ENCODE measurements at places on chromosomes 13 and 19.

GRCh38 chr13:74300162-74300561 lies 166.0 kb upstream of the KLF12 start:
- no peak for DNase-seq

GRCh38 chr19:17926044-17926443 lies 6.8 kb upstream of the CCDC124 start:
- no peak for DNase-seq

- DNase-seq, result no peak
Measured at GRCh38 chr19:22735911-22736645, 47.9 kb downstream of the ZNF99 start.

DNA sequence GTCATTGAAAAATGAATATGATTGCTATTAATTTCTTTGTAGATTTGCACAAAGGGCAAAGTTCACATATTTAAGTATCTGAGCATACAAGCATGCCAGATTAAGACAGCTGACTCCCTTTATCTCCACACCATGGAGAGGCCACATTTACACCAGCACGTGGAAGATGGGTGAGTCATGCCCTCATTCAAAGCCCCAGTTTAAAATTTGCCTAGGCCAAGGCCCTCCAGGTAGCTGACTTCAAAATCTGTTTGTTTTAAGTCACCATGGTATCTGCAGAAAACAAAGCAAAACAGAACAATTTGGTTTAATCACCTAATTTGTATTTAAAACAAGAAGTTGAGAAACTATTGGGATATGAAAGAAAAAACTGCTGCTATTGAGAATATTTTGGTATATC lies 109.2 kb downstream of the ESD start:
- DNase-seq, result no peak

DNA sequence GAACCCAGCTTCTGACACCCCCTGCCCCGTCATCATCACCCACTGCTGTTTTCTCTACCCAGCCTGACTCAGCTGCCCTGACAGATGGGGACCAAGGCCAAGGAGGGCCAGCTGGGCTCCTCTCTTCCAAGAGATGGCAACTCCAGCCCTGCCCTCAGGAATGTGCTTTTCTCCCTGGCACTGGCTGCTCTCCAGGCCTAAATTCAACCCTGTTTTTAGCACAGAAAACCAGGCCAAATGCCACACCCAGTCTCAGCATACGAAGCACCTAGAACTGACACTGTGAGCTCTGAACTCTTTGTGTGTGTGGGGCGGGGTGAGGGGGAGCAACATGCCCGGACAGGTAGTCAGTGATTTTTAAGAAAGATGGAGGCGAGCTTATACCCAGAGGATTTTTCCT lies 23.4 kb upstream of the IGFL1 start:
- no peak for DNase-seq

DNA sequence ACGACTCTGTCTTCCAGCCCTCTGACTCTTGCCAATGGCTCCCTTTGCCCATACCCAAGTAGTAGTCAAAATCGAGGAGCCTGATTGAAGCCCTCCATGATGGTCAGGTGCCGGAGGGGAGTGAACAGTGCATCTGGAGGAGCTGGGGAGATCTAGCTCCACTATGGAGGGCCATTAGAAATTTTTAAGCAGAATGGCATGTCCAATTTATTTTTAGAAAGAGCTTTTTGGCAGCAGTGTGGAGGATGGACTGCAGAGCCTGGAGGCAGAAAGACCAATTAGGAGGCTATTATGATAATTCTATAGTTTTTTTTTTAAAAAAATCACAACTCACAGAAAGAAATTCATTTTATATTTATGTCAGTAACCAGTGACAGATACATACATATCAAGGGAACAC lies 92.7 kb upstream of the SLC7A1 start:
- no peak for DNase-seq

- peak; percentile 47 for DNase-seq
Measured at GRCh38 chr13:84574851-84575250, 692.6 kb upstream of the SLITRK1 start.

- no peak for DNase-seq
Measured at GRCh38 chr19:56905631-56906150, 65.2 kb upstream of the PEG3 start.

- DNase-seq, result no peak
Measured at GRCh38 chr19:45940515-45940805, 25.9 kb upstream of the NANOS2 start.

DNA sequence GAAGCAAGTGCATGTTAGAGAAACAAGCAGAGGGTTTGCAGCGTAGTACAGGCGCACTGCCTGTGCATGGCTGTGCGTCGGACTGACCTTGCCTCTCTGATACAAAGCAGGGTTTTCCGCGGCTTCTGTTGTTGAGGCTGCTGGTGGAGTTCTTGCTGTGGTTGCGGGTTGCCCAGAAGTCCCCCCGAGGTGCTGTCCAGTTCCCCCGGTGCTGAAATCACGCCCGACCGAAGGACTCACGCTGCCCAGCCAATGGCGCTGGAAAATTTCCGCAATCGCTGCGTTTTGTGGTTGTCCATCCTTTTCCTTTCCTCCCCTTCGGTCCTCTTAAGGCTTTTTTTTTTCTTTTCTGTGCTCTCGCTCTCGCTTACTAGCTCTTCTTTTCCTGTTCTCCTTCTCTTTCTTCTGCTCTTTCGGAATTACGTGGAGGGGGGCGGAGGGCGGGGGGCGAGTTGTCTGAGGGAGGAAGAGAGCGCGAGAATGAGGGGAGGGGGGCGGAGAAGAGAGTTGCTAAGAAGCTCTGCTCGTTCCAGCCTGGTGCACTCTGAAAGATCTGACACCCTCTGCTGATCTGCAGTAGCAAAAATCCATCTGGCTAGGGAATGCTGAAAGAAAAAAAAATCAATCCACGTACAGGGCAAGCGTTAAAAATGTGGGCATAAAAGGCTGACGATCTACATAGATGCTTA lies at the start of gene SLITRK1:
TSS of gene SLITRK1 (minus strand) at position 558 of the 689 bp plus-strand sequence. CDS start 967 bp downstream, outside the sequence.
- peak; percentile 67 for DNase-seq

GRCh38 chr19:37738371-37738770 lies 18.8 kb upstream of the ZNF607 start:
- no peak for DNase-seq

DNA sequence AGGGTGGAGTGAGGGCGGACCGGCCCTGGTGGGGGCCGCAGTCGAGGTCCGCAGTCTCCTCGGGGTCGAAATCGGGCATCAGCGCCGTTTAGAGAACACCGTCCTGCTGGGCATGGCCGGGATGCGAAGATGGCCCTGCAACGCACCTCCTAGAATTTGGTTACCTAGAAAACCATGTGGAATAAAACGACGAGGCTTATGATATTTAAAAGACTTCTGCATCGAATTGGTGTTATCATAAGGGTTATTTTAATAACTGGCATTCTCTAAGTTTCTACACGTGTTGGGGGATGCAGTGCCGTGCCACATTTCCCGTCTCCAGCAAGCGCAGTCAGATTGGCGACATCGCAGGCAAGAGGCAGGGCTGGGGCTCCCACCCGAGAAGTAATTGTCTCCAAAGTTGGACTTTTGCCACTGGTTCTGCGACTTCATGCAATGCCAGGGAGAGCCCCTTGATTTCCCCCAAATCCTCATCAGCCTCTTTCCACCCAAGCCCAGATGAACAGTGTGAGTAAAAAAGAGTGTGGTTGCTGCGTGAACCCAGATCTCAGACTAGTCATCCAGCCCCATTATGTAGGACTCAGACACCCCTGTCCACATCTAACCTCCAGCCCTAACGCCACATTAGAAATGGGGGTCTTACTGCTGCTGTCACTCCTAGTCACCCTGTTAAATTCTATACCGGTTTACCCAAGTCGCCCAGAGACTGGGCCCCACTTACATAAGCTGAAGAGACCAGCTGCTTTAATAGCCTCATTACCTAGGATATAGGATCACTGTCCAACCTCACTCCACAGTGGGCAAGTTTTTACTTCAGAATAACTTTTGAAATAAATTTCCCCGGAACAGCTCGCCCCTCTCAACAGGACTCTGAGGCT lies 571 bp upstream of the DHRS12 start:
- DNase-seq, result no peak
